Stimulated activated CD4-positive, alpha-beta T cell treated with anti-CD3 and anti-CD28 coated beads, Interleukin-2, amount 100 ng/mL, for 24 hours (primary cell): ENCODE measurements at places on chromosomes 3 and 15.

DNA sequence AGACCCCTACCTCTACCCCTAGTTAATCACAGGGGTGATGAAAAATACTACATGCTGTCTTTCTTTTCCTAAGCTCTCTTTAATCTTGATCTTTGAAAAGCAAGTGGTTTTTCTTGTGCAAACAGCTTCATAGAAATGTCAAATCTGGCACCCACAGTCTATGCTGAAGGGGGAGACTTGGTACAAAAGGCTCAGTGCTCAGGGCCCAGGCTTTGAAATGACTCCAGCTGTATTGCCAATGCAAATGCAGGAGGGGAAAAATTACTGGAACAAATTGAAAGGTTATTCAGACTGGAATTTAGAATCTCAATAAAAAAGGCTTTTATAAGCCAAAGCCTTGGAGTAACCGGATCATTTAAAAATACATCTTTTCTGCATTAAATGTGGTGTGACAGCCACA, 223.9 kb downstream of the LRTM1 start:
- DNase-seq = no peak

DNA sequence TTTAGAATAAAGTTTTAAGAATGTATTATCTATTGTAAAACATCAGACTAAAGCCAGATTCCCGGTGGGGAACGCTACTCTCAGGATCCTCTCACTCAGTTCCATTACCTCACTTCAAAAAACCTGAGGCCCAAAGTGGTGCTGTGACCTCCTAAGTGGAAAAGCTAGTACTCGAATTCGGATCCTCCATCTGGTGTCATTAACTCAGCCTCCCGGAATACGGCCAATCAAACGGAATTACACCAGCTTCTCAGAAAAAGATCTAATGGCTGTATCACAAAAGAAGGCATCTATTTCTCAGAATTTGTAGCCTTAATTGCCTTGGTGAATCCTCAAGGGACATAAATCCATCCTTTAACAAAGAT, 627 bp downstream of the ACAD11 start:
- DNase-seq = no peak

DNA sequence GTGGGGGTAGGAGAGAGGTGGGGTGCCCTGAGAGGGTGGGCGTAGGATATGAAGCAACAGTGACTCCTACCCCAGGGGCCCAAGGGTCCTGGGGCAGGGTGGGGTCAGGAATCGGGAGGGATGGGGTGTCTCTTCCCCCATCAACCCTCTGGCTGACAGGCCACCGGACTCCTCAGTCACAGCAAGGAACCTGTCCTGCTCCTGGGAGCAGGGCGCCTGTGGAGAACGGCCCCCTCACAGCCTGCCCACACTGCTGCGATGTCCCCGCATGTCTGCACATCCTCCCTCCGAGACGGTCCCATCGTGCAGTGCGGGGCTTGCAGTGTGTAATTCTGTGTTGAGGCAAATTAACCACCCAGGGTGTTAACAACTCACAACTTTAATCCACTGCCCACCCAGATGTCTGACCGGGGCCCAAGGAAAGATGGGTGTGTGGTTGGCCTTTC, 2.7 kb downstream of the TM4SF19 start:
- DNase-seq = no peak

DNA sequence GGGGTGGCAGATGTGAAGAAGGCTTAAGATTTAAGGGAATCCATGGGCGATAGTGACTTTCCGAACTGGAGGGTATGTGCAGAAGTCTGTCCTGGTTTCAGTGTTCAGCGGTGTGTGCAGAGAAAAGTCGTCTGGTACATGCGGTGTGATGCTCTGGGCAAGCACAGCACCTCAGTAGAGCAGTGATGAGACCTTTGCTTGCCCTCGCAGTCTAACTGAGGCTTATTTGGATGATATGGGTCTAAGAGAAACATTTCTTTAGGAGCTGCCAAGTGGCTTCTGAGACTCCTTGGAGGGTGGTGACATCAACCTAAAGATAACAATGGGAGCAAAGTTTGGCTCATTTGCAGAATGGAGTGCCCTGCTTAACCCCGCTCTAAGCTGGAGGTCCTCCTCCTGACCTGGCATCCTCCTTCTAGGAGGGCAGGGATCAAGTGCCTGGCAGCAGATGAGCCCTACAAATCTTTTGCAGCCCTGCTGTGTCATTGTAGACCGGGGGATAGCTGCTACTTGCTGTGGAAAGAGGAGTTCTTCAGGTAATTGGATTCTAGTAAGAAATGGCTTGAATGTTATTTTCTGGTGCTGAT, 228.1 kb upstream of the AZI2 start:
- DNase-seq = no peak

- DNase-seq = no peak
Observed at GRCh38 chr3:171436380-171436779, 23.8 kb downstream of the TNIK start.

- no peak for DNase-seq
Observed at GRCh38 chr15:94509259-94509658, 277.9 kb downstream of the MCTP2 start.

GRCh38 chr15:70165716-70166284, 68.1 kb upstream of the TLE3 start:
- DNase-seq = no peak

GRCh38 chr3:144028798-144029411, 57.3 kb downstream of the DIPK2A start:
- DNase-seq = no peak

- no peak for DNase-seq
Observed at GRCh38 chr3:149119466-149119865, 10.0 kb upstream of the HPS3 start.

DNA sequence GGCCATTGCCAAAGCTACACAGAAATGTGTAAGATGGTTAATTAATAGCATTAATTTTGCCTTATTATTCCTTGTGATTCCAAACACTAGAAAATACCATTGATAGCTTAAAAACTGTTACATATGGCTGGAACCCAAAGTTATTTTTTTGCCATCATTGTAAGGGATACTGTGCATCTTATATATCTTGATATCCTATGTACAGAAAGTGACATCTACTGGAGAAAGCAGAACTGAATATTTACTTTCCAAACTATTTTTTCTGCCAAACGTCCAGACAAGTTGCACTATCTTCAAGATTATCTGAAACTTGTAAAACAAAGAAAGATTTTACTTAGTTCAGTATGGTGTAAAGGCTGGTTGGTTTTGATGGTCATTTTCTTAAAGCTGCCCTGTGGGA, 33.3 kb upstream of the MEIS2 start:
- no peak for DNase-seq

GRCh38 chr3:11581237-11582190, 62.2 kb downstream of the VGLL4 start:
- DNase-seq = no peak

DNA sequence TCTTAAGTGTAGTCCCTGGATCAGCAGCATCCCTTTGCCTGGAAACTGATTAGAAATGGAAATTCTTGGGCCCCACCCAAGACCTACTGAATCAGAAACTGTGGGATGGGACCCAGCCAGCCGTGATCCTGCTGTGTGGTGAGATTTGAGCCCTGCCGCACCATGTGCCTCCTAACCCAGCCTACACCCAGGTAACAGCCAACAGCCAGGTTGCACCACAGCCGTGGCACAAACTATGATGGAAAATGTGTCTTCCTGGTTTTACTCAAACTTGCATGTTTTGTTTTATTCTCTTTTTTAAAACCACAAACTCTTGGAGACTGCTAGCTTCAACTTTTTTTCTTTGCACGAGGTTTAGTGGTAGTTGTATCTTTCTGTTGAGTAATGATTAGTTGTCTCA, 2.6 kb downstream of the LIMD1 start:
- DNase-seq = peak; percentile 44

DNA sequence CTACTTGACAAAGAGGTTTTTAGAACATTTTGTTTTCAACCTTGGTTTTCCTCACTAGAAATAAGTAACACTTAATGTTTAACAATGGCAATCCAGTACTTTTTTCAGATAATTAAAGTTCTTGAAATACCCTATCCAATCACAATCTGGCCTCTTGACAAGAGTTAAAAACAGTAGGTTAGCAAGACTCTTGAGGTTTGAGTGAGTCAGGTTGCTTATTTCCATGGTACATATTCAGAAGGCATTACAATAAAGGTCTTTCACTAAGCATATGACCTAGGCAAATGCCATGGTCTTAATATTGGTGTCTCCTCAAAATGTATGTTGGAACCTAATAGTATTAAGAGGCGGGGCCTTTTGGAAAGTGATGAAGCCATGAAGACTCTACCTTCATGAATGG, 5.6 kb downstream of the SUCNR1 start:
- DNase-seq = no peak

- no peak for DNase-seq
Observed at GRCh38 chr3:42123012-42123581, 31.9 kb downstream of the TRAK1 start.

DNA sequence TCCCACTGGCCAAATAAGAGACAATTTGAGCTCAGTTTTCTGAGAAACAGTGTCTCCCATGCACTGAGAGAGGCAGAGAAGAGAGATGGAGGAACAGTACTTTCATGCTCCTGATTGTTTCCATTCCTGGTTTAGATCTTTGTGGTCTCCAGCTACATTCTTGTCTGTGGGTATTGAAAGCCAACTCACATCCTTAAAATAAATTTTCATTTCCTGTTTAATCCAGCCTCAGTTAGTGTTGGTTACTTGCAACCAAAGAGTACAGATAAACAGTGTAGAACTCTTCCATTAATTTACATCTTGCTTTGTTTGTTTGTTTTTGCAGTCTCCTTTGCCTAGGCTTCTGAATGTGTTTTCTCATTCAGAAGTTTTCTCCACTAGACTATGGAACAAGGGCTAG, 123.7 kb upstream of the CLSTN2 start:
- no peak for DNase-seq

GRCh38 chr3:1439395-1439794, 346.6 kb downstream of the CNTN6 start:
- no peak for DNase-seq

GRCh38 chr3:55782807-55783206, 295.7 kb upstream of the WNT5A start:
- DNase-seq = no peak
